HCEC 1CT (cell line): ENCODE measurements at places on chromosomes 12 and 14.

DNA sequence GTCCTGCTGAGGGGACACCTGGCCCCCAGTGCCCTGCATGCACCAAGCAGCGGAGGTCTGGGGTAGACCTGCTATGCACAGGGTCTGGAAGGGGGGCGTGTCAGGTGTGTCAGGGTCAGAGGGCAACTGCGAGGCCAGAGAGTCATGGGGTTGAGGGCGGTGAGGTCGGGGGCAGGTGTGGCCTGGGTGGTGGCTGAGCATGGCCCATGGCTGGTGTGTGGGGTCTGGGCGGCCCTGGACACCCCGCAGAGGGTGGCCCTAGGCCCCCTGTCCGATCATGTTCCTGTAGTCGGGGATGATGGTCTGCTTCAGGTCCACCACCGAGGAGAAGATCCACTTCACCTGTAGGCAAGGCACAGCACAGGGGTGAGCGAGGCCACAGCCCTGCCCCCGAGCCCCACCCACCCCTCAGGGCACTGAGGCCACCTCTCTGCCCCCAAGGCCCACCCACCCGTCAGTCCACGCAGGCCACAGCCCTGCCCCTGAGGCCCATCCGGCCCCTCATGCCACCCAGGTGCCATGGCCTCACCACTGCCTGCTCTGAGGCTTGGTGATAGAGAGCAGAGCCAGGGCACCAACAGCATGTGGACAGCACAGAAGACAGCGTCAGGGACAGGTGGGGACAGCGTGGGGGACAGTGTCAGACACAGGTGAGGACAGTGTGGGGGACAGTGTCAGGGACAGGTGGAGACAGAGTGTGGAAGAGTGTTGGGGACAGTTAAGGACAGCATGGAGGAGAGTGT, 211.3 kb downstream of the TMEM121 start:
- no peak for DNase-seq

DNA sequence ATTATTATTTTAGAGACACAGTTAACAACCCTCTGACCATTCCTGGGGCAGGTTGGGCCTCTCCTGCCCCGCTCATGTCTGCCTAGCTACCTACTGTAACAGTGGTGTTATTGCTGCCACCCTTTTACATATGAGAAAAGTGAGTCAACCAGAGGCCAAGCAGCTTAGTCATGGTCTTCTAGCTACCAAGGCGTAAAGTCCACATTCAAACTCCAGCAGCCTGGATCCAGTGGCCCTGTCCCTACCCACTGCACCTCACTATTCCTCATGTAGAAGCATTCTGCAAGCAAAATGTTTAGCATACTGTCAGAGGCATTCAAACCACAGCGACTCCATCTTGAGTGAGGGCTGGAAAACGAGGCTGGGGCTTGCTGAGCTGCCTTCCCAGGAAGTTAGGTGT, 95.8 kb downstream of the SLC15A4 start:
- DNase-seq, result no peak

DNA sequence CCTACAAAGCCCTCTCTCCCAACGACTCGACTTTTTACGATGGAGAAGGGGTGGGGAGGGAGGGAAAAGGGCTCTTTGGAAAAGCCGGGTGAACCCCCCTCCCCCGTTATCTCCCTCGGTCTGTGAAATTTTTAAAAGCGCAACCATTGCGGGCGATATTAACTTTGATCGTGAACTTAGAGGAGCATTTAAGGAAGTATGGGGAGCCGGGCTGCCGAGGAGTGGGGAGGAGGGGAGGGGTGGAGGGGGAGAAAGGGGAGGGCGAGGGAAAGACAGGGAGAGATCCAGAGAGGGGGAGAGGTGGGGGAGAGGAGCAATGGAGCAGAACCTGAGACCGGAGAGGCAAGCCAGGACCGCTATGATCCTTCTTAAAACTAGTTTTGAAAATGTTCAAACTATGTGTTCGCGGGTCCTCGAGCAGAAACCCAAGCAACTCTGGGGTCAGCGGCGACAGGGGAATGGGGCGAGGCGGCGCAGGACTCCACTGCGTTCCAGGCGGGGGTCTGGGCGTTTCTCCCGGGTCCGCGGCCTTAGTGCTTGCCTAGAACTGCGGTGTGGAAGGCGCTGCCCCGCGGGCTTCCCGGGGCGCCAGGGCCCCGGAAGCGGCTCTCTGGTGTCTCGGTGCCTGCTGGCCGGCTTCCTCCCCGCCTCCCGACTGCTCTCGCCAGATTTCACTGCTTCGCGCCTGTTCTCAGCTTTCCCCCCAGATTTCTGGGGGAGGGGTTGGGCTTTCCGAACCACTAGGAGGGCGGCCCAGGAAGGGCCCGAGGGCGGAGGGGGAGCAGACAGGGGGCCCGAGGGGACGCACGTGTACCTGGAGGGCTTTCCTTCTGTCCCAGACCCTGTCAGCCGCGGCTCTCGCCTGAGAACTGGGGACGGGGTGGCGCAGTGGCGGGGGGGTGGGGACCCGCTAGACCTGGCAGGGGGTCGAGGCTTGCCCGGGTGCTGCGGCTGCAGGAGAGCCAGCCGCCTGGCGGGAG, at the start of gene HOTAIR:
Gene HOTAIR, minus strand, starts transcription at position 871 of the 980 bp plus-strand sequence.
- peak; percentile 58 for DNase-seq

- DNase-seq, result peak; percentile 64
Observed at GRCh38 chr14:94001501-94002396, 4.6 kb downstream of the CCDC197 start.

DNA sequence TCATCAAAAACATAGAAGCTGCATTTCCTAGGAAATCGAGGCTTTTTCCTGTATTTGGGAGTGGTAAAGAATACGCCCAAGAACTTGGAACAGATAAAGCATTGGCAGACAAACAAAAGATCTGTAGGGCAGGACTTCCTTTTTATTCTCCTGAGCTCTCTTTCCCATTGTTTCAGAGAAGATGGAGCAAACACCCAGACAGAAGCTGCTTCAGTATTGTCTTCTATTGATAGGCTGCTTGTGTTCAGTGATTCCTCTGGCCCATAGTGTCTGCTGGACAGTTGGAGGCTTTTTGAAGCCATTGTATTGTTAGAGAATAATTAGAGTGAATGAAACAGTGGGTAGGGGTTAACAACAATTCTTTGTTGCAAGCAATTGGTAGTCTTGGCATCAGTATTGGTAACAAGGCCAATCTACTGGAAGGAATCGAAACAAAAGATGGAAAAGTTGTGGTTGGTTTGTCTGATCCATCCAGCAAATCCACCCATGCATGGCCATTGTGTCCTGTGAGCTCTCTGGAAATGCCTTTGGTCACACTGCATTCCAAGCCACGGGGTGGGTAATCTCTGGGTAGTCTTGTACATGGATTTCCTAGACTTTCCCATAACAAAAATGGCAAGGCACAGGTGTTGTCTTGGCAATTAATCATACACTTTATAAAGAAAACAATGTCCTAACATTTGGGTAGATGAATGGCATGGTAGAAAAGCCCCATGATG, 424.8 kb downstream of the RAD51B start:
- no peak for DNase-seq

DNA sequence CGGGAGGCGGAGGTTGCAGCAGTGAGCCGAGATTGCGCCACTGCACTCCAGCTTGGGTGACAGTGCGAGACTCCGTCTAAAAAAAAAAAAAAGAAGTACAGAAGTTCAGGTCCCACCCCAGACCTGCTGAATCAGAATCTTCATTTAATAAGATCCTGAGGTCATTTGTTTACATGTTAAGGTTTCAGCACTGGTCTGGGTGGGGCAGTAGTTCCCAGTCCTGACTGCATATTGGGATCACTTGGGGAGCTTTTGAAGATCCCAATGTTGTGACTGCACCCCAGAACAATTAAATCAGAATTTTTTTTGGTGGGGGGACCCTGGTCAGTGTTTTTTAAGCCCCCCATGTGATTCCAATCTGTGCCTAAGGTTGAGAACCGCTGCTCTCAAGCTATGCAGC, 11.7 kb upstream of the COL2A1 start:
- DNase-seq, result no peak

GRCh38 chr12:130339951-130340350, 2.3 kb downstream of the PIWIL1 start:
- no peak for DNase-seq

- DNase-seq, result peak; percentile 55
Observed at GRCh38 chr12:21985155-21985554, 43.9 kb upstream of the ABCC9 start.
